ENCODE measurements at places on chromosomes 12 and 14. TPM values are rescaled to one million over a fixed set of nuclear protein-coding genes. Genes with fewer than 3 reads are reported as not detected.

The KDM2B gene
- 15.8 TPM for total RNA-seq

The PTPRQ gene
- 0.17 TPM for total RNA-seq

DNA sequence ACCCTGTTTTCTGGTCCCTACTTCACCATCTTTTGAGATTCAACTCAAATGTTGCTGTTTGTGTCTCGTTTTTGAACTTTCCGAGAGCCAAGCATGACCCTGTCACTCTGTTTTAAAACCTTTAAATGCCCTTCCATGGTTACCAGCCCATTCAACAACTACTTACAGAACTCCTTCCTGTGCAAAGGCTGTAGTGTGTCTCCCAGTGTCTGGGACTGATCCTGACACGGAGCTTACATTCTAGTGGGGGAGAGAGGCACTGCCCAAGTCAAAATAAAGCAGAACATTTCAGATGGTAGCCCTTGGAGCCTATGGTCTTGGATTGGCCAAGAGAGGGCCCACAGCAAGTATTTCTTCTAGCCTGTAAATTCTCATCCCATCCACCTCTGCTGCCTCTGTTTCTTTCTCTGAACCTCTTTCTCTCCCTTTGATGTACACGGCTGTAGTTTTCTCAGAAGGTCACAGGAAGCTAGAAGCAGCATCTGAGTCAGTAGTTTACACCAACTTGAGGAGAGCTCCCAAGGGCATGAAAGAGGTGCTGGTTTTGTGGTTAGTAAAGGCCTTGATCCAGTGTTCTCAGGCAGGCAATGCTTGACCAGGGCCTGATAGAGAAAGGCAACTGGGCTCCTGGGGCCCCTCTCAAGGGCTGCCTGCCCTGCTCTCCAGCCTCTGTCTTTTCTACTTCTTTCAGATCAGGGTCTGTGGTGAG lies 42.3 kb upstream of the SLC24A4 start:
- no peak for DNase-seq

DNA sequence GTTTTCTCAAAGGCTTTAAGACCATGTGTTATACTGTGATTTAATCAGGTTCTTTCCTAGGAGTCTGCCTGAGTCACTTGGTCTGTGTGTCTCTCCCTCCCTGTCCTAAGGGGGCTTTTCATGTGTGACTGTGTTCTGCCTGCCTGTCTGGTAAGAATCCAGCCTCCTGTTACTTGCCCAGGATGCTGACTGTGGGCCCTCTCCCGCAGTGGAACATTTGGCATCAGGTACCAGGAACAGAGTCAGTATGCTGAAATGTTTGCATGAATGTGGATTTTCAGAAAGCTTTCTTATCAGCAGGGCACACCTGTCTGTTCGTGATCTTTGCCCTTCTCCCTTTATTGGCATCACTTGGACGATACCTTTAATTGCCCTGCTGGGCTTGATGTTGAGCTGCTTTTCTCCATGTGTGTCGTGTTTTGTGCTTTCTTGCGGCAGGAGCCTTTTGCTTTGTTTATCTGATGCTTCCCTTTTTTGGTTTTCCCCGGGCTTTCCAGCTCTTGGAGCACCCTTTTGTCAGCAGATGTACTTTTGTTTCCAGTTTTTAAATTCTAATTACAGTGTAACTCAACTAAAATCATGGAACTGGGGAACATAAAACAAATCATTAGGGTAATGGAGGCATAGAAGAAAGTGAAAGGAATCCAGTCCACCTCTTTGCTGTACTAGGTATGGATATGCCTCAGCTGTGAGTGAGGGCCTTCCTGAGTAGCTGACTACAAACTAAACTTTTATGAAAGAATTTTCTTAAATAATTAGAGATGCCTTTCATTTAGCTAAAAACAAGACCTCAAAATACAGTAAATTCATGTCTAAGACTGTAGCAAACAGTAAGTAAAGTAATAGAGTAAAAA lies 72.5 kb downstream of the TRAF3 start:
- DNase-seq, result peak; percentile 25

DNA sequence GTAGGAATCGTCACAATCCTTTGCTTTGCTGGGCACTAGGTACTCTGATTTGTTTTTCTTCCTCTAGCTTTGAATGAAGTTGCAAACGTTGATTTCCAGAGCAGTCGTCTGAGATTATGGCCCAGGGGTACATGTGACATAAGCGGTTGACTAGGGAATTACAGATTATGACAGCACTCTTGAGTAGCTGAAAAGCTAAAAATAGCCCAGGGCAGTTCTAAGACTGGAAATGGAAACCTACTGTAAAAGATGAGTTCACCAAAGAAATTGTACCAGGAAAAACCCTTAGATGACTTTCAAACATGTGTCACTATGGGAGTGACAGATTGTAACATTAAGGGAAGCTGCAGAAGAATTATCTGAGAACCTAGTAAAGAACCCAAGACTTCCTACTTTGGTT lies 108.5 kb downstream of the ANO6 start:
- DNase-seq, result no peak

DNA sequence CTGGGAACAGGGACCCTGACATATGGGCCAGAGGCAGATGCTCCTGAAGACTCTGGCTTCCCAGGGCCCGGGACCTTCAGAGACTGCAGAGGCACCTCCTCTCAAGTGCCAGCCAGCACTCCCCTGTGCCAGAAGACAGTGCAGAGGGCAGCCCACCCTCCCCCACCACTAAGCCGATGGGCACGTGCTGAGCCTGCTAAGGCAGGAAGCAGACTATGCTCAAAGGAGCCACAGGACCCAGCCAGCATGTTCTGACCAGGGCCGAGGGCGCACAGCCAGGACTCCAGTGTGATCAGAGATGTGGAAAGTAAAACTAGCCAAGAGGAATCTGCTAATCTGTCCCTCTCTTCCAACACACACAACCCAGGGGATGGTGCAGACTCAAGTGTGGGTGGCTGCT lies 29.8 kb downstream of the DIO3 start:
- DNase-seq, result no peak

Measured in renal cortical epithelial cell (primary cell).